ENCODE measurements at places on chromosomes 1 and 21. TPM values are rescaled to one million over a fixed set of nuclear protein-coding genes. Genes with fewer than 3 reads are reported as not detected.

KCNT2 gene
- total RNA-seq: 12.6 TPM

GRCh38 chr1:28981210-28981609 lies 66.8 kb downstream of the EPB41 start:
- no peak for DNase-seq

DNA sequence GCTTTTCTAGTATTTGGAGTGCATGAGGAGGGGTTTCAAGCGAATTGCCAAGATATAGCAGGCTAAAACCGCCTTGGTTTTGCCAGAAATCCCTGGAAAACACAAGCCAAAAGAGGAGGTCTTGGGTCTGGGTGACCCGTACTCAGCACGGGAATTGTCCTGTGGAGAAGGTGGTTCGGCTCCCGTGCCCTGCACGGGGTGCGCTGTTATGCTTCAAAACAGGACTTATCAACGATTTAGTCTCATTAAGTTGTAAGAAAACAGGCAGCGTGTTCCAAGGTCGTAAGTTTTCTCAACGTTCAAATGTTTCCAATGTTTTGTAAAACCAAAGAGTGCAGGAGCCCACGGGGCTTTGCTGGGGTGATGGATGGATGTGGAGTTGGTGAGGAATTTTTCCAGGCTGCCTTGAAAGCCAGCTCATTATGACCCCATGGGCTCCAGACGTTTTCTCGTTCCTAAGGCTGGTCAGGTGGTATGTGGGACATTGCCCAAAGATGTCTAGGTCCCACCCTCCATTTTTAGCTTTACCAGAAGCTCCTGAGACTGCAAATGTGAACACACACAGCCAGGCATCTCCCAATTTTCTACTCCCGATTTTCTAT lies 75.4 kb upstream of the CLDN14 start:
- no peak for DNase-seq

DNA sequence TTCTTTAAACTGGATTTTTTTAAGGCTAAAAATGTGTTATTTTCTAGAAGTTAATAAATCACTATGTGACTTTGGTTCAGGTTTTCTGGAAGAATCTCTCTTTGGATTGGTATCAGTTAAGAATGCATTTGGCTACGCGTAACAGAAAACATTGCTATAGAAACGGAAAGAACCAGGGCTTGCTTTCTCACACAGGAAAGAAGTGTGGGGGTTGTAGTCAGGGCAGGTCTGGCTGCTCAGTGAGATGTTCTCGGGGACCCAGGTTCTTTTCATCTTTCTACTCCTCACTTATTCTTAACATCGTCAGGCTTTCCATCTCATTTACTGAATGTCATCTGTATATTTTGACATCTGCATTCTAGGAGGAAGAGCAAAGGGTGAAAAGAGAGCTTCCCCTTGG lies 191.4 kb downstream of the ZBTB18 start:
- no peak for DNase-seq

ZSWIM5 gene
- total RNA-seq: 13.1 TPM

GRCh38 chr1:182292193-182292741 lies 99.3 kb downstream of the GLUL start:
- DNase-seq: no peak

DNA sequence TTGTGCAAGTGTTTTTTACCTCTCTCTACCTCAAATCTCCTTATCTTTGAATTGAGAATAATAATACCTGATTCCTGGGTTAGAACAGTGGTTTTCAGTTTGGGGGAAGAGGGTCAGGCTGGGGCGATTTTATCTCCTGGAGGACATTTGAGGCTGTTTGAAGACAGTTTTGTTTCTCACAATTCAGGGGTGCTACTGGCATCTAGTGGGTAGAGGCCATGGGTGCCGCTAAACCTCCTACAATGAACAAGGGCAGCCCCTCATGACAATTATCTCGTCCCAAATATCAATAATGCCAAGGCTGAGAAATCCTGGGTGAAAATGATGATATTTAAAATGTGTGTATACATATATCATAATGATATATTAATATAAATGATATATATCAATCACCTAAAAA lies 139.1 kb upstream of the USH2A start:
- no peak for DNase-seq

GRCh38 chr1:27428316-27429028 lies 36.0 kb downstream of the GPR3 start:
- no peak for DNase-seq

RBM15 gene
- 54.0 TPM for total RNA-seq

GRCh38 chr1:207822124-207822601 lies 70.3 kb downstream of the CD46 start:
- DNase-seq: no peak

GRCh38 chr1:160860840-160861505 lies 1.7 kb downstream of the CD244 start:
- DNase-seq: no peak

GRCh38 chr1:68448365-68448764 lies 1.4 kb downstream of the RPE65 start:
- DNase-seq: no peak

DNA sequence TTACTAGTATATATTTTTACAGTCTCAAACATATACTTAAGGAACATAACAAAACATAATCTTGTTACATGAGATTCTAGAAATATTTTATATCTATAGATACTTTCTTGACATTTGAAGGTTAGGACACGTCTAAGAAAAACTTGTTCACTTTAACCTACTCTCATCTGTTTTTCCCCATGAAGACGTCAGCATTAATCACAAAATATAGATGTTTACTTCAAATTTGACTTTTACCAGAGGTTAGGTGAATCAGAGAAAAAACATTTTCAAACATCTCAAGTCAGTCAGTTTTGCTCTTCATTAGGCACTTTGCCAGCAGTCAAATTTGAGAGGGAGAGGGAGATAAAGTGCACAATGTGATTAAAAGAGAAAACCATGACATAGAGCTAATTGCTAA lies 47.7 kb downstream of the BRINP3 start:
- DNase-seq: no peak
